K562 (cell line): ENCODE measurements at places on chromosomes 6 and 20. TPM values are rescaled to one million over a fixed set of nuclear protein-coding genes. Genes with fewer than 3 reads are reported as not detected.

DNA sequence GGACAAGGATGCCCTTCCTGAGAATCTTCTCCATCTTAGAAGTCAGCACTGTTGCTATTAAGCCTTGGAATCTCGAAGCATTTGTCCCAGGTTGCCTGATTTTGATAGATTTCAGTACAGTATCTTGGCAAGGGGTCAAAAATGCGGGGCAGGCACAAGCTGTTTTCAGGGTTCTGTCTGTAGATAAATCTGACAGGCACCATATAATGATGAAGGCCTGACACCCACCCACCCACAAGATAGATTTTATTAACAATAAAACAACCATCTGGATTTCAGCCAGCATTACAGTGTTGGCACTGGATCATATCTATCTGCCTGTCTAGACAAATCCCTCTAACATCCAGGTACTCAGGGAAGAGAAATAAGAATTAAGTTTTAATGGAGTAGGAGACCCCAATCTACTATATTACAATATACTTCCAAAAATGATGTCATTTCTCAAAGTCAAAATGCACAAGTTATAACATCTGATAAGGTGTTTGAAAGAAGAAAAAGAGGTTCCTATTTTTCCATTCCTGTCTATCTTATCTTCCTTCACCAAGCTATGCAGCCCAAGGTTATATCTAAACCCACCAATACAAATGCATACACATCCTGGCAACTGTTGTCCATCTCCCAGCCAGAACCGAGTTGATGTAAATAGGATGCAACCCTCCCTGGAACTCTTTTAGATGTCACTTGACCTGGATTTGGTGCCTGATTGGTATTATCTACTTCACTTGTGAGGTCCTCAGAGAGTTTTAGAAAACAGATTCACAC lies 10.7 kb downstream of the NEDD9 start:
- no peak overlapping the region for H3K4me3 ChIP-seq
- H3K4me1 ChIP-seq = no peaks in the 10 kb centered on the region
- H3K27me3 ChIP-seq = peaks cover 8% of the 10 kb centered on the region; the same call in 2 of the 3 replicates
- H3K27ac ChIP-seq = no peak overlapping the region

DNA sequence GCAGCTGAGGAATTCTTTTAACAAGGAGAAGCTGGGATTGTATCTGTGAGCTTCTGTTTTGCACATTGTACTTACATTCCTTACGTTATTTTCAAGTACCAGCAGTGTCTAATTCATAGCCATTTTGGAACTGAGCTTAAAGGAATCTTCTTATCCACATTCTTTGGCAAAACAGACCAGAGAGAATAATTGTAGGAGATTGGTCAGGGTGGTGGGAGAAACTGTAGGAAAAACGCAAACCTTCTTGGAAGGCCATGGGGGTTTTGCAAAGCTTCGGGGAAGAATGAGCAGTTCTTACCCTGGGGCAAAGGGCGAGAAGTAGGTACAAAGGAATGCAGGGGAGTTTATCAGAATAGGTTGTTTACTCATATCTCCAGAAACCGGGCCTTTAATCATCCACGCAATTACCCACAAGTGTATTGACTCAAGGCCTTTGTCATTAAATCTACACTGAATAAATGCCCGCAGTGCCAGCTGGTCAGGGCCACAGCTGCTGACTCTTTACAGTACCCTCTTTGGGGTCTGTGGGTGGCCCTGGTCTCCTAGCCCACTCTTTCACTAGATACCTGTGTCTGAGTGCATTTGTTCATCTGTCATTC lies 39.6 kb upstream of the SPTLC3 start:
- no peaks in the 10 kb centered on the region for H3K27me3 ChIP-seq
- H3K4me3 ChIP-seq = no peak overlapping the region
- no peak overlapping the region for H3K27ac ChIP-seq
- no peaks in the 10 kb centered on the region for H3K4me1 ChIP-seq
- DNase-seq = no peak

DNA sequence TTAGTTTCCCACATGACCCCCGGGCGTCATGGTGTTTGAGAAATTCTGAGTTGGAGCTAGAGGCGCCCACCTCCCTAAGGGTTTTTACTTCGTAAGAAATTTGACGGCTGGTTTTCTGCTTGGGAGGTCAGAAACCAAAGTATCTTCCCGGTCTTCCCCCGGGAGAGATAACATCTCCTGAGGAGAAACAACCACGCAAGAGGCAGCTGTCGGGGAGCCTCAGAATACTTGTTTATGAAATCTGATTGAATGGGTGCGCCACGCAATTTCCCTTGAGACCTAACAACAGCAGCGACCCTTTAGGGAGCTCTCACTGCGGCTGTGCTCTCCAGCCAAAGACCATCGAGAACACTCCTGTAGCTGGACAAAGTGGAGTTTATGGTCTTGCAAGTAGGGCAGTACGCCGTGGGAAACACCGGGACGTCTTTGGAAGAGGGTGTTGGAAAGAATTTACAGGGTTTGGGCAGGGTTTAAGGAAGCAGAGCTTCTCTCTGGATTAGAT lies 608 bp upstream of the EIF2S2 start:
- H3K36me3 ChIP-seq = peaks cover 36% of the 10 kb centered on the region
- no peaks in the 10 kb centered on the region for H3K27me3 ChIP-seq
- peak overlapping the region; percentile 99 for H3K4me3 ChIP-seq
- peaks cover 21% of the 10 kb centered on the region for H3K4me1 ChIP-seq

DNA sequence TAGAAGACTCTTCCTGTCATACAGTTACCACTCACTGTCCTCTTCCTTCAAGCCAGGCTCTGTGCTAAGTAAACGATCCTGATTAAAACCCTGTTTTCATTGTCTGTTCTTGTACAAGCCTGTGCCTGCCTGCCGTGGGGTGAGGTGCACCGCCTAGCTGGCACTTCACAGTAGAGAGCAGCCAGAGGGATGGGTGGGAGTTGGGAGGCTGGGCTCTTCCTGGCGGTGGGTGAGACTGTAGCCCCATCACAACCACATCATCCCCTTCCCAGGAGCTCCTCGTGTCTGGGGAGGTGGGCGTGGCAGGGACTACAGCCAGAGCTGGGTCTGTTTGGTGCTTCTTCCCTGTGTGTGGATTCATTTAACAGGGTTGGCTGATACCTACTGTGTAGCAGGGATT lies 382.0 kb downstream of the TAF4 start:
- peaks cover 44% of the 10 kb centered on the region for H3K27me3 ChIP-seq
- no peak for DNase-seq
- H3K36me3 ChIP-seq = no peaks in the 10 kb centered on the region

- no peaks in the 10 kb centered on the region for H3K27me3 ChIP-seq
- H3K4me1 ChIP-seq = no peaks in the 10 kb centered on the region
- DNase-seq = no peak
- H3K27ac ChIP-seq = no peak overlapping the region
Measured at GRCh38 chr20:50578061-50578777, 68.0 kb downstream of the PTPN1 start.

The ZCCHC3 gene
- total RNA-seq = 22.1 and 22.5 TPM in 2 replicates

The PTCRA gene
- not detected in 2 replicates for total RNA-seq

The LY86 gene
- not detected in 2 replicates for total RNA-seq
